ENCODE measurements at places on chromosomes 3 and 15.
A peak's percentile ranks its signal among the peaks of the same experiment; 100 is the strongest.

- no peak for DNase-seq
Measured at GRCh38 chr3:81195478-81195877, 566.0 kb downstream of the GBE1 start.

DNA sequence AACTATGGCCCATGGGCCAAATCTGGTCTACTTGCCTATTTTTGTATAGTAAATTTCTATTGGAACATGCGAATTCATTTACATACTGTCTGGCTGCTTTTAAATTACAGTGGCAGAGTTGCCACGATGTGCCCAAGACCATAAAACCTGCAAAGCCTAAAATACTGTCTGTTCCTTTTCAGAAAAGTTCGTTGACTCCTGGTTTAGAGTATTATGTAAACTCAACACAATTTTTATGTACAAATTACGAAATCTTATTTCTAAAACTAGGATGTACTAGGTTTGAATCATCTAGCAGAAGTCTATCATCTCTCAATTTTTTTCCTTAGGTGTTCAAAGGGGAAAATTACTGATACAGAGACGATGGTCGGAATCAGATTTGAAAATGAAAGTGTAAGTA is 26.9 kb downstream of the SENP2 start:
- no peak for DNase-seq

DNA sequence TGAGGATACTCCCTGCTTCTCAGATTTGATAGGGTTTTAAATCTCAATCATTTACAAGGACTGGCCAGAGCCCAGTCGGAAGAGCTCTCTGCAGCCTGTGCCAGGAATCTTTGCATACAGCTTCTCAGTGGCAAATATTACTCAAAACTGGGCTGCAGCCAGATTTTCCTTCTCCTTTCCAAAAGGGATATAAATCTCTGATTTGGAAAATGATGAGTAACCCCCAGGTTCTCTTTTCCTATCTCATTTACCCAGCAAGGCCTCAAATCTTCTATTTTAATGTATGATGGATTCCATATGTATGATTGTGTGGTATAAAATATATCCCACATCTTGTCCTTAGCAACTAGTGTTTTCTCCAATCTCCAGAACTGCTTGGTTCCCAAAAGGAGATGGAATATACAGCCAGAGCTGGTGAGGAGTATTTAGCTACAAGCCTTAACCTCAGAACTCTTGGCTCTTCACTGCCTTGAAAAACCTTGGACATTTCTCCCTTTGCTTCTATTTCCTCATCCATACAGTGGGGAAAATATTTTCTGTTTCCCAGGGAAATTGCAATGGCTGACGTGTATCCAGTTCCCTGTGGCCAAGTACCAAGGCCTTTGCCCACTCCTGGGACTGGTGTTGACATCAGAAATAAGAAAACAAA is 114.4 kb downstream of the ATG7 start:
- no peak for DNase-seq

GRCh38 chr3:190739641-190740185 is 122.8 kb downstream of the GMNC start:
- DNase-seq = no peak

- no peak for DNase-seq
Measured at GRCh38 chr3:13177236-13177635, 104.0 kb upstream of the IQSEC1 start.

GRCh38 chr3:28859897-28860296 is 421.0 kb upstream of the RBMS3 start:
- no peak for DNase-seq

GRCh38 chr3:182092662-182093262 is 381.0 kb downstream of the SOX2 start:
- peak; percentile 60 for DNase-seq

- no peak for DNase-seq
Measured at GRCh38 chr15:60713119-60714084, 234.5 kb upstream of the ICE2 start.

- no peak for DNase-seq
Measured at GRCh38 chr3:171828902-171829770, 14.0 kb upstream of the TMEM212 start.

- DNase-seq = no peak
Measured at GRCh38 chr15:31373970-31374369, 47.3 kb downstream of the KLF13 start.

DNA sequence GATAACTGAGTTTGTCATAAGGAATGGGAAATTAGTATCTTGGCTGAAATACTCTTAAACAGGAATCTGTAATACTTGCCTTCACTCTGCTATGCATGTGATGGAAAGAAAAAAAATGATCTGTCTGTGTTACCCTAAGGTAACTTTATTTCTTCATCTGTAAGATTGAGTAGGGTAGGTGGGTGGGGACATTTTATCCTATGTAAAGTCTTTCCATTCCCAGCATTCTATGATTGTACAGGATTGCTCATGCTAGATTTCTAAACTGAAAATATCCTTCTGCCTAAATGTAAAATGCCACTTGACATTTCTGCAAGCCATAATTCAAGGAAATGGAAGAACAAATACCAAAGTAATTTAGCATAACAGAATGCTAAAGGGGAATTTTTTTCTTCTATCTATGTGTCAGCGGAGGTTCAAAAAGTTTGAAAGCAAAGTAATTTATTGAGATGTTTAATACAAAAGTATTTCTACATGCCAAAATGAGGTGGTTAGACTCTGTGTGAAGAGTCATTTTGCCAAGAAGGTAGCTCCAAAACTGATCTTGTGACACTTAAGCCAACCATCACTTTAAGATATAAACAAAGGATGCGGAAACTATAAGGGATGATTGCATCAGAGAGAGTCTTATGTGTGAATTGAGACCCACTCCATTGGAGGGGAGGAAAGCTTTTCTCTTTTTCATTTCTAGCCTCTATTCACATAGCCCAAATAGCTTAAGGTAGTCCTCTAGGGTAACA is 46.6 kb upstream of the SERPINI2 start:
- no peak for DNase-seq

Measured in Calu3 (cell line).